ENCODE measurements at places on chromosomes 1 and 21.
A peak's percentile ranks its signal among the peaks of the same experiment; 100 is the strongest.

DNA sequence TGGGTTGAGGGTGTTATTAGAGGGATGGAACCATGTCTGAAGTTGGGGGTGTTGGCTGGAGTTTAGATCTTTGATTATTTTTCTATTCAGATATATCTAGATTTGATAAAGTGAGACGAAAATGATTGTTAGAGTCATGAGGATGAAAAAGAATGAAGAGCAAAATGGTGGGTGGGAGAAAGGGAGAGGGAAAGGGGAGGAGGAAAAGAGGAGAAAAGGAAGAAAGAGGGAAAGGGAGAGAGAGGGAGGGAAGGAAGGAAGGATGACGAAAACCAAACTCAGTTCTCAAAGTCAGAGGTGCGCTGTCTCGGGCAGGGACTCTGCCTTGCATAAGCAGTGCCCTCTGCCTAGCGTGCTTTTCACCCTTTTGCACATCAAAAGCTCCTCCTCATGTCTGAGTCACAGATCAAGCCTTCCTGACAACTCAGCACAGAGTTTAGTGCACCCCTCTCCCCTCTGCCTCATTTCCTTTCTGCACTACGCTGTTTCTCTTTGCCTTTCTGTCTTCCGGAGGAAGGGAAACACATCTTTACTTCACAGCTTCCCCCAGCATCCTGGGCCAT is 225.8 kb upstream of the PROX1 start:
- peak; percentile 89 for ATAC-seq

DNA sequence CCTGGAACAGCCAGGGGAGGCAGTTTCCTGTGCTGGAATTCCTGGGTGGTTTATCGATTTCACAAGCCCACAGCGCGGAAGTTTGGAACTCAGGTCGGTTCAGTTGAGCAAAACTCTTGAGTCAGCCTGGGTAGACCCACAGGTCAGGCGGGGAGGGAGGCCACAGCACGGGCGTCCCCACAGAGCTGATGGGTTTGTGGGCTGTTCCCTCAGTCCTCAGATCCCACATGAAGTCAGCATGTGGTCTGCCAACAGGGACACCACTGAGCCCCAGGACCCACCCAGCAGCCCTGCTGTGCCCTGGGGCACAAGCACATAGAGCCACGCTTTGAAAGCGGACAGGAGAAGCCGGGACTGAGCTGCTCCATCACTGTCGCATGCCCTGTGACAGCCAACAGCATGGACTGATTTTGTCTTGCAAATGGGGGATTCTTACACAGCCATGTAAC is 17.4 kb downstream of the BMP8A start:
- peak; percentile 29 for ATAC-seq

DNA sequence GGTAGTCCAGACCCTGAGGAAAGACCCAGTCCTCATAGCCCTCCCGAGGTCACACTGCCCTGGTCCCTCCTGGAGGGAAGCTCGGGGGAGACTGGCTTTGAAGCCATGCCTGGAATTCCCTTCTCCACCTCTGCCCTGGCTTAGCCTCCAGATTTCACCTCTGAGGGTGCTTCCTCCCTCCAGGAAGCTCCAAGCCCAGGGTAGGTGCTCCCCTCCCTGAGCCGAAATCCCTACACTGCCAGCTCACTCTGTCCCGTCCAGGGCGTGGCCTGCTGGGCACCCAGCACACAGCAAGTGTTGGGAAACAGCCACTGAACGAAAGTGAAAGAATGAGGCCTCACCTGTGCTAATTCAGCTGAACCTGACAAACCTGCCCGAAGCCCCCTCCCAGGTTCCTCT is 6.0 kb upstream of the TNFRSF25 start:
- no peak for ATAC-seq

DNA sequence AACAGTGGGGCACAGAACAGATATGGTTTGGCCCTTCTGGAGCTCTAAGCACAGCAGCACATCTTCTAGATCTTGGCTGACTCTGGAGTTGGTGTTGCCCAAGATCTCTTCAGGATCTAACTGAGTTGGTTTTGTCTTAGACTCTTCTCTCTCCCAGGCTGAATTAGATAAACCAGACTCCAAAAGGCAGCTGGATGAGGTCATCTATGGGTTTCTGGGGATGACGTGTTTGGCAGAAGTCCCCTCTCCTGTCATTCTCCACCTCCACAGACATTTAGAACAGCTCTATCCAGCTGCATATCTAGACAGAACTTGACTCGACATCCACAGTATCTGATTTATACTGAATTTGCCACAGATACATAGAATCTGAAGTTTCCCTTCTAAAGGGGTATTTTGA is 75.3 kb downstream of the ST6GALNAC5 start:
- no peak for ATAC-seq

DNA sequence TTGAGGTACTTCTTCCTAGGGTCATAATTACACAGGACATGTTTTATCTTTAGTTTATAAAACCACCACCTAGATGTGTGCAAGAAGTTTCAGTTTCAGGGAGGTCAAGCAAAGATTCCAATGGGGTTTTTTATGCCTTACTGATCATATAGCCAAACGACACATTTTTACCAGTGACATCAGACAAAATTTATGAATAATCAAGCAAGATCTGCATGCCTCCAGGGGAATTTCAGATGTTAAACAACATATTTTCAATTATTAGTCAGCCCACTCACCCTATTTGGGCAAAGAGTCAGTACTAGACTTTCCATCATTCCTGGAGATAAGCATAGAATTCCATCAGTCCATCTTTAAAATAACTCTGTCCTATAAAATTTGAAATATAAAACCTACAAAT is 867.4 kb downstream of the KCNT2 start:
- no peak for ATAC-seq

DNA sequence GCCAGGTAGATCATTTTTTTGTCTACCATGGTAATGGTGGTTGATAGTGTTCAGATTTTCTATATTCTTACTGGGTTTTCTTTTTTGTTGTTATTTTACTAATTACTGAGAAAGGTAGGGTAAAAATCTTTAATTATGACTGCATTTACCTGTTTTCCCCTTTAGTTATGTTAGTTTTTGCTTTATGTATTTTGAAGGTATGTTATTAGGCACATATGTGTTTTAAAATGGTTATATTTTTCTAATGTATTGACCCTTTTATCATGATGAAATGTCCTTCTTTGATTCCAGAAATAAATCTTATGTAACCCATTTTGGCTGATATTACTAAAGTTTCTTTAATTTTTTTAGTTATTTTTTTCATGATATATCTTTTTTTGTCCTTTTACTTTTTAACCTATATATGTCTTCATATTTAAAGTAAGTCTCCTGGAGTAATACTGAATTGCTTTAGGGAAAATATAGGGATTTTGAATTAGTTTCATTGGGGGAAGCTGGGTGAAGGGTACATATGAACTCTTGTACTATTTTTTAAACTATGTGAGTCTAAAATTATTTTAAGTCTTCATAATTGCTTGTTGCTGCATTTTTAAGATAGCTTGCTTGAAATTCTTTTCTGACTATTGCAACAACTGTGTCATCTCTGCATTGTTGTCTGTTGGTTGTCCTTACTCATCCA is 22.4 kb downstream of the SLC35A3 start:
- ATAC-seq = no peak

GRCh38 chr1:6316240-6317097 is 55.6 kb upstream of the GPR153 start:
- no peak for ATAC-seq

- peak; percentile 88 for ATAC-seq
Observed at GRCh38 chr1:9476790-9477463, 62.3 kb upstream of the SLC25A33 start.
